ENCODE measurements at places on chromosomes 6 and 20.
A peak's percentile ranks its signal among the peaks of the same experiment; 100 is the strongest.

GRCh38 chr6:4271761-4272470 is 136.5 kb upstream of the ECI2 start:
- ATAC-seq: no peak

- ATAC-seq: no peak
Measured at GRCh38 chr6:75065523-75065922, 140.3 kb downstream of the COL12A1 start.

- ATAC-seq: no peak
Measured at GRCh38 chr6:13718123-13718458, 6.5 kb upstream of the RANBP9 start.

DNA sequence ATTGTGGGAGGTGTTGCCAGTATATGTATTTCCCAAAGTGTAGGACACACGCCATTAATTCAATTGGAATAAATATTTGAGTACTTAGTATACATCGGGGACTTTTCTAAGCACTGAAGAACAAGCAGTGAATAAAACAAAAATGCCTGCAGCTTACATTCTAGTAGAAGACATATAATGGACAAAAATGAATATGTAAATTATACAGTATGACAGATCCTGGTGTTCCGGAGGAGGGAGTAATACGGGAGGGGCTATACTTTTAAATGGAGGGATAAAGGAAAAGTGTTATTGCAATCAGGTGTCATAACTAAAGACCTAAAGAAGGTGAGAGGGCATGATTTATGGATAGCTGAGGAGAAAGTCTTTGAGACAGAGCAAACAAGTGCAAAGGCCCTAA is 15.1 kb downstream of the UBE2V1 start:
- no peak for ATAC-seq

- ATAC-seq: no peak
Measured at GRCh38 chr6:2596222-2596621, 154.5 kb downstream of the MYLK4 start.

DNA sequence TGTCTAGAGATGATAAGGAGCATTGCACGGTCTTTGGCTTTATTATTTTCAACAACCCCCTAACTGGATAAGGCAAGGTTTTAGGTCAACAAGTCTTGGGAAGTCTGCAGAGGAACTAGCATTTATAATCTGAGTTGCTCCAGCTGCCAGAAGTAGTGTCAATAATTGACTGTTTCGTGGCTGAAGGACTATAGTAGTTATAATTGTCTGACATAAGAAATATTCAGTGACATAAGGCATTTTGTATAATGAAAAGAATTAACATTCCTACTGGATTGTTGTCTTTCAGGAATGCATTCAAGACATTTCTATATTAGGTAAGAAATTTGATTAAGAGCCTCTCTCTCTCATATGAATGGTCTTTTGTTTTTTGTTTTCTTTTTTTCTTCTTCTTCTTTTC is 136.9 kb upstream of the SGK1 start:
- no peak for ATAC-seq

DNA sequence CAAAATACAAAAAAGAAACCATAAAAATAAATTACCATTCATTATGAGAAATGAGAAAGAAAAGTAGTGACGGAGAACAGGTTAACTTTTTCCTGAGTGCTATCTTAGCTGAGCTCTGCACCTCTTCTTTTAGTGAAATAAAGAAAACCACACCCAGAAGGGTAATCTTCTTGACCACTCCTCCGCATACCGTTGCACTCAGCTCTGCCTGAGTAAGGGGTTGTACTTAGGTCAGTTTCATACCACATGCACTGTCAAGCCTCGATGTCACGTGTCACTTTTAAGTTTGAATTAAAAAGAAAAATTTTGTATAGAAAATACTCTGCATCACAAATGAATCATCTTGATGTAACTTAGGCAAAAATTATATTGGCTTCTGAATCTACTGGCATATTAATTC is 2.8 kb downstream of the EZR start:
- ATAC-seq: no peak

DNA sequence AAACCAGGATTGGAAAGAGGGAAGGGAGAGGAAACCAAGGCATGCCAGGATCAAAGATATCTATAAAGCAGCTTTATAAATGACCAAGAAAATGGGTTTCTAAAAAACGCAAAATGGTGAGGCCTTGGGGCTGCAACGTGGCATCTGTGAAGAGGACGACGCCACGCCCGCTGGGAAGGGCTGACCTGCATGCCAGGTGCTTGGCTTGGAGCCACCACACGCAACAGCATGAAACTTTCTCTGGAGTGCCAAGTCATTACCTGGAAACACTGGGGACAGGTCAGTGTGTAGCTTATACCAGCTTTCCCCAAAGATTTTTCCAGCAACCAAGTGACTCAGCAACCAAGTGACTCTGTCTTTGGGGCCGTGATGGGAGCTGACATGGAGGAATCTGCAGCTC is 82.5 kb downstream of the POPDC3 start:
- ATAC-seq: no peak

DNA sequence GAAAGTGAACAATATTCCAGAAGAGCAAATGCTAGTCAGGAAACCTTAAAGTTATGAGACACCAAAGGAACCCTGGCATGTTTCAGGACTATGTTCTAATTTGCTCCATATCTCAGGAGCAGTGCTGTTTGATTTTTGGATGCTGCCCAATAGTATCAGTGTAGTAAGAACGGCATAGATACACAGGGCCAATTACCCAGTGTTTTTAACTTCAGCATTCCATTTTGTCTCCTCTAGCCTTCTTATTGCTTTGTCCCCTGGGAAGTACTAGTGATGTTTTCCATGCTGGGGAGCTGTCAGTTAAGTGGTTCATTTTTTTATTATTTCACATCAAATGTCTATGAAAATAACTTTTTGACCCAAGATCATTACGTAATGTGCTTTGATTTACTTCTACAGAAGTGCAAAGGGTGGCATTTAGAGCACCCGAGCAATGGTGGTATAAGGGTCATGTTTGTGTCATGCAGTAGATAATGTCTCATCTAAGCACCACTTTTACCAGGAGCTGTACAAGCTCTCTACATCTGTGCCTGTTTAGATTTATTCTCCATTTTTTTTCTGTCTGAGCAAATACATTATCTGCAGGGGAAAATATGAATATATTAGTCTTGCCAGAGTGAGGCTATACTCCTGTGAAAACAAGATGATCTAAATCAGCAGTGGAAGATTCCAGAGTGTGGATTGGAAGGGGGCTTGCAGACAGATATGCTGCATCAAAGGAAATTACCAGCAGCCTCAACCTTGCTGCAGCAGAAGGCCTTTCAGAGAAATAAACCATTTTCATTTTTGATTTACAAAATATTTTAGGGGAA is 198.8 kb upstream of the OPRM1 start:
- ATAC-seq: peak; percentile 90

- ATAC-seq: no peak
Measured at GRCh38 chr20:43921227-43921780, 6.7 kb downstream of the TOX2 start.

DNA sequence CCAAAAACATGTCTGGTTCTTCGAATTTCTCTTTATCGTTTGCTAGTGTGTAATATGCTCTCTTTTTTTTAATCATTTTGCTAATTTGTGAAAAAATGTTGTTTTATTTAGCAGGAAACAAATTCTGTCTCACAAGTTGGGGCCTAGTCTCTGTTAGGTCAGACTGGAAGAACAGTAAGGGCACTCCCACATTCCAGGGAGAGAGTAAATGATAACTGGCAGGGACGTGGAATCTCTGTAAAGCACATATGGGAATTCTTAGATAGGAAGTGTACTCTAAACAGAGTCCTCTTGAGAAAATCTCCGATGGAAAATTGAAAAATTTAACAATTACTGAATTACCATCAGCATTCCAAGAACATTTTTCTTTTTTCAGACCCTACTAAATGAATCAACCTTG is 16.4 kb upstream of the CCDC28A start:
- no peak for ATAC-seq

DNA sequence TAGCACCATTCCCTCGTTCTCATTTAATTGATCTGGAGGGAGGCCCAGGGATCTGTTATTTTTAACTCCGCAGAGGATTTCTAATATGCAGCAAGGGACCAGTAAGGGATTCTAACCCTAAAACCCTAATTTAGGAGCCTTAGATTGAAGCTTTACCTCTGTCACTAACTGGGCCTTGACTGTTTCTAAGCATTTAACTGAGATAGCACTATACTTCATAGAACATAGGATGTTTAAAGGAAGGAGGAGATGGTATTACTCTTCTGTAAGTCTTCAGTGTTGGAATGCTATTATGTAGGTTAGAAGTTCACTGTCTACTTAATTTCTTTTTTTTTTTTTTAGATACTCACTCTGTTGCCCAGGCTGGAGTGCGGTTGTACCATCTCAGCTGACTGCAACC is 242.5 kb downstream of the ZFAND3 start:
- no peak for ATAC-seq

GRCh38 chr6:122726649-122727048 is 52.9 kb upstream of the FABP7 start:
- peak; percentile 51 for ATAC-seq

DNA sequence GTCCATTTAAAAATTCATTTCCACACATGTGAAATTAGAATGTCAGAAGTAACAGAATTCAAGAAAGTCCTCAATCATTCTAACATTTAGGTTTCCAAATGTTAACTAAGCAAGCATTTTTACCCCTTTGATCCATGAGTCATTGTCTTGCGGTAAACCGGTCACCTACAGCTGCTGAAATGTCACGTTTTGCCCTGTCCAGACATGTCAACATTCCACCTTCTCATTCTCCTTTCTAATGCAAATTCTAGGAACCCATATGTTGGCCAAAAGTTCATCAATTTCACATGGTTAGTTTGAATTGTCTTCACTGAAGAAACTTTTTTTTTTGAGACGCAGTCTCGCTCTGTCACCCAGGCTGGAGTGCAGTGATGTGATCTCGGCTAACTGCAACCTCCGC is 117.2 kb downstream of the IPCEF1 start:
- ATAC-seq: no peak
